ENCODE measurements at places on chromosomes 5 and 9.

GRCh38 chr5:128264564-128265360 lies 181.2 kb downstream of the SLC12A2 start:
- no peak for DNase-seq

DNA sequence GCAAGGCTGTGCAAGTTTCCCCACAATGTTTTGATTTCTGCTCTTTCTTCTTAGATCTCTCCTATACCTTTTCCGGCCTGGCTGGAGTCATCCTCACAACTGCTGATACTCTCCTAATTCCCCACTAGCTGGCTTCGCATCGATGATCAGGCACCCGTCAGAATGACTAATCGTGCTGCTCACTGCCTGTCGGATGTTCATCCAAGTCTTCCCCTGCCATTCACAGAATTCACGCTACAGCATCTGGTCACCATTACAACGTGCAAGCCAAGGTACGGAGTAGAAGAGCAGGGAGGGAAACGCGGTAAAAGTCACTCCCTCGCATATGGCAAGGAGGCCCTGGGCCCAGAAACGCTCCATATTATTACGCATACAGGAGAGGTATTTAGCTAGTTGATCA lies 35.1 kb downstream of the CDH10 start:
- no peak for DNase-seq

DNA sequence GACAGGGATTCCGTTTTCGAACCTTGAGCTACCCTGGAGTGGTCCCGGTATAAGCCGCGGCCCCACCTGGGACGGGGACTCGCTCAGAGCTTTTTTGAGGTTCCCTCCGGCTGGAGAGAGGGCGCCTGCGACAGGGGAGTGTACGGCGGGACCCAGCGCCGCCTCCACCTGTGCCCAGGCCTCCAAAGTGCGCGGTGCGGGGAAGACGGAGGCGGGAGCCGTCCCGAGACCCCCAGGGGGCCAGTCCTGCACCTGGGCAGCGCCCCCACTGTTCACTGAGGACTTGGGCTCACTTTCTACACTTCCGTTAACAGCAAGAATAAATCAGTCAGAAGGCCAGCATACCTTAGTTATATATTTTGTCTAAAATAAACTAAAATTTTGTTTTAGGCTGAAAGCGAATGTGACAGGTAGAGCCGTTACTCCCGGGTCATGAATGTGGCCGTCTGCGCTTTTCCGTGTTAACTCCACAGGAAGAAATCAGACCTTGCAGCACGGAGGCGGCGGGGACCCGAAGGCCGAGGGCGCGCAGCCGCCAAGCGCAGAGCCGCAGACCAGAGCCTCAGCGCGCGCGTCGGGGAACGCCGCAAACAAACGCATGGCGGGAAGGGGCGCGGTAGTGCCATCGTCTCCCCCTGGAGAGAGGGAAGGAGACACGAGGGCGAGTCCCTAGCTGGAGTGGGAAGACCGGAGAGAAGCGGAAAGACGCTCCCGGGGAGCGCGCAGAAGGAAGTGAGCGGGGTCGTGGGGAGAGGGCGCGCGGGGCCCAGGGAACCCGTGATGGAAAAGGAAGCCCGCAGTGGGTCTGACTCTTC lies 14.1 kb downstream of the TRIM7 start:
- peak; percentile 84 for DNase-seq

GRCh38 chr5:179504600-179505396 lies 45.6 kb upstream of the RUFY1 start:
- no peak for DNase-seq

DNA sequence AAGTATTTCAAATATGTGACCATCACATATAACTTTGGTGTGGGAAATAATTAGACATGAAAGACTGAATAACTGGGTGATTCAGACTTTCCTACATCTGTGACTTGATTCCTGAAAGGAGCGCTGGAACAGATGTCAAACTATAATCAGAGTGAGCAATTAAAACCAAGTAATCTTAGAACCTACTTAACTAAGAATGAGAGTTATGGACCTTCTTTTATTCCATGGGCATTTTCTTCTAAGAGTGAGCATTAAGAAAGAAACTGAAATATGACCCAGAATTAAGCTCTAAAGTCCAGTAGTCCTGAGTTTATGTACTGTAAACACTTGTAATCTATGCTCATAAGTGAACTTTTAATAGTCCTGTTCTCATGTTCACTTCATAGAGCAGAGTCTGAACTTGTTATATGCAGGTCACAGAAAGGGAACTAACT lies 68.4 kb downstream of the PAM start:
- DNase-seq: no peak

DNA sequence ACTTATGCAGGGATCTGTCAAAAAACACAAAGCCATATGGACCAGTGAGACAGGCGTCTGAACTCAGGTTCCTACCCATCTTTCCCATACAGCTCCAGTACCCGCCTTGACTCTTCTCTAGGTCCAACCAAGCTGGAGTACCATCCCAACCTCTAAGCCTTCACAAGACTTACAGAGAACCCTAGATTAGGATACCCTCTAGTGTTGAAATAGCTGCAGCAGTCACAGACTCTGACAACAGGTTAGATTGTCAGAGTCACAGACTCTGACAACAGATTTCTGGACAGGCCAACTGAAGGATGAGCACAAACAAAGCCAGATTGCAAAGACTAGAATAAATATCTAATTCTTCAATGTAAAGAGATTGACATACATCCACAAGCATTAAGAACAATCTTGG lies 266.1 kb downstream of the GRIA1 start:
- DNase-seq: no peak

DNA sequence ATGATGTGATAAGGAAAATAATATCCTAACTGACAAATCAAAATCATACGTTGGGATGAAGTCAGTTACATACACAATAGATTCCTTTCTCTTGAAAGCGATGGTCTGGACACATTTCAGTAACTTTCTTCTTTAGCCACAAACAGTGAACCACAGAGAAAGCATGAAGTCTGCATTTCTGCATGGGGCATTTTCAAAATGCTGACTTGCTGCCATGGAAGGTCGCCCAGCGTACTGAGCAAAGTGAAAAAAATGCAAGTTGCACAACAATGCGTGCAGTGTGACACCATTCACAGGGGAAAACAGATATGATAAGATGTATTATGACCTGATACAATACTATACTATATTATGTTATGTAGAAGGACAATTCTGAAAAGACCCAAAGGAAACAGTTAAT lies 146.3 kb downstream of the SNX18 start:
- no peak for DNase-seq

DNA sequence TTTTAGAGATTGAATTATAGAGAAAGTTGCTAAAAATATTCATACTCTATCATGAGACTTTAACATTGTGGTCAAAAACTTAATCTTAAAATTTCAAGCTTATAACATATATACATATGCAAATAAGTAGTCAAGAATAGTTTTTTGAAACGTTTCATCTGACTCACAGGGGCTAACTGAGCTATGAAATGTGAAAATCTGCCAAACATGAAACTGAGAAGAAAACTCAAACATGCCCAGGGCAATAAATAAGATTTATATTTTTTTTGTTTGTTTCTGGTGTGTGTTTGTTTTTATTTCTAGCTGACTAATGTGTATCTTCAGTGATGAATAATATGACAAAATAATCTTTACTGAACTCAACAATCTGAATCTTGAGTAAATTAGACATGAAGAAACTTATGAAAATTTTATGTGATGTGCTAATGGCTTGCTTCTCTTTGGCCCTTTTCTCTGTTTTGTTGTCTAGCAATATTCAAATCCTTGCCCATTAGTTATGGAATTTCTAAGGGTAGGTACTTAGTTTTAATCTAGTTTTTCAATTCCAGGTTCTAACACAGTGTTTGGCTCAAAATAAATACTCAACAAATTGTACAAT lies 99.9 kb downstream of the FAM174A start:
- no peak for DNase-seq

GRCh38 chr9:135826188-135826545 lies 81.2 kb downstream of the CAMSAP1 start:
- no peak for DNase-seq

DNA sequence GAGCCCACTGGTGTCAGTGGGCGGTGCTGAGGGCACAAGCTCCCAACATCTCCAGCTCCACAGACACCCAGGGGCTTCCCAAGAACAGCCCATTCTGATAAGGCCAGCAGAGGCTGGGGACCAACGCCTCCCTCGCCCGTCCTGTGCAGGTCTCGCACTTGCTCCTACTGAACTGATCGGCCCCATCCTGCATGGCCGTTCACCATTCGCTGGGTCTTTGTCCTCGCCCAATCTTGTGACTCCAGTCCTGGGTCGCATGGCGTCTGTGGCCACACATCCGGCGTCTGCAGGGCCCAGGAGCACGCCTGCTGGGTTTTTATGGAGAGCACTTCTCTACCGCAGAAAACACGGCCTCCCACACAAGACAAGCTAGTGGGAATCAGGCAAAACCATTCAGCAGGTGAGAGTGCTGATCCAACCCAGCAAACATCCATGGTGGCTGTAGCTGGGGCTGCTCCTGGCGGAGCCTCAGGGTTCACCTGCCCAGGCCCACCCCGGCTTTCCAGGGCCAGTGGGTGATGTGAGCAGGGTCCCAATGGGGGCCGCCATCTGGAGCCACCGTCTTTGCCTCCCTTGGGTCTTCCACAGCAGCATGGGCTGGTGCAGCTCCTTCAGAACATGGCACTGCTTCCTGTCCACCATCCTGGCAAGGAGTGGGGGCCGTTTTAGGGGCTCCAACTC lies 7.4 kb downstream of the LRRC14B start:
- DNase-seq: no peak

DNA sequence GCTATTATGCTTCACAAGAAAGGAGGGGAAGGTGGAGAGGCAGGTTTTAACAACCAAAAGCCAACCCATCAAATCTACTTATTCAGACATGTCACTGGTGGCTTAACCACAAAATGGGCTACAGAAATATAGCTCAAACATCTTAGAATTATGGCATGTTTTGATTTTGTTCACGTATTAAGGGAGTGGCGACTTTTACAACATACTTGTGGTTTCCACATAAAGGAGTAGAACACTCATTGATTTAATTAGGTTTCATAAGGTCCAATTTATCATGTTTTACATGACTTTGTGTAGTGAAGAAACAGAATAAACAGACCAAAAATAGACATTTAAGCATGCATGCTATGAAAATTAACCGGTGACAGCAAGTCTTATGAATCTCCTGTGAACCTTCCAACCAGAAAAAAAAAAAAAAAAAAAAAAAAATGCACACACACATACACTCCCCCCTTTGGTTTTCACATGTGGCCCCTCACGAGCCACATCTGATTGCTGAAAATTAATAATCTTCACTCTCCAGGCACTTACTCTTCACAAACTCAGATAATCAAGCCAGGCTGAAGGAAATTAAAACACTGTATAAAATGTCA lies 5.4 kb downstream of the ZNF608 start:
- peak; percentile 65 for DNase-seq

- DNase-seq: no peak
These were observed 41.6 kb downstream of the RNF38 start for GRCh38 chr9:36358486-36358885.

DNA sequence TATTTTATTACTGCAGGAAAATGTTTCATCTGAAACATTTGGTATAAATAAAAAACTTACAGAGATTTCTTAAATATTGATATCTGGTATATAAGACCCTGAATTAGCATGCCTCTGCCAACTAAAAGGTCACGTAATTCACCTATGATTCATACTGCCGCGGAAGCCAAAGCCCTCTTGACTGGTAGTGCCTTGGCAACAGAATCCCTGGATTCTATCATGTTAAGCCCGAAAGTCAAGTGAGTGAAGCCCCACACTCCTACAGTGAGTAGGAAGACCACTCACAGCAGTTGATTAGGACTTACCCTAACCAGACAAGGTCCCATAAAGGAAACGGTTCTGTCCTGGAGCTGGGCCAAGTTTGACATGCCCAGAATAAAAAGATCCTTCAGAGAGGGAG lies 175.6 kb upstream of the NREP start:
- DNase-seq: no peak

DNA sequence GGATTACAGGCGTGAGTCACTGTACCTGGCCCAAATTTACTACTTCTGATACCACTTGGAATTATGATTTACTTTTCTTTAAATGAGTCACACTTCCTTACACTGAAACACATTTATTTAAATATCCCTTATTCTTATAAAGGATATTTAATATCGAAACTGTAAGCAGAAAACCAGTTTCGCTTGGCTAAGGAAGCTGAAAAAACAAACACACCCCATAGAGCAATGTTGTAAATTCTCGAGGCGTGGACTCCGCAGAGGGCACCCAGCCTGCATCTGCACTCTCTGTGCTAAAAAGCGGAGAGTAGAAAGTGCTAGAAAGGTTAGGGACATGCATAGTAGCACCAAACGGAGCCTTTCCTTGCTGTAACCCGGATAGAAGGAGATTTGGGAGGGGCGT lies 86.5 kb downstream of the HMCN2 start:
- DNase-seq: peak; percentile 33

- DNase-seq: no peak
These were observed 72.2 kb downstream of the ATG10 start for GRCh38 chr5:82044010-82044409.

GRCh38 chr5:74304536-74304935 lies 336.0 kb downstream of the ENC1 start:
- no peak for DNase-seq

GRCh38 chr5:5042806-5043205 lies 97.3 kb upstream of the ADAMTS16 start:
- no peak for DNase-seq

DNA sequence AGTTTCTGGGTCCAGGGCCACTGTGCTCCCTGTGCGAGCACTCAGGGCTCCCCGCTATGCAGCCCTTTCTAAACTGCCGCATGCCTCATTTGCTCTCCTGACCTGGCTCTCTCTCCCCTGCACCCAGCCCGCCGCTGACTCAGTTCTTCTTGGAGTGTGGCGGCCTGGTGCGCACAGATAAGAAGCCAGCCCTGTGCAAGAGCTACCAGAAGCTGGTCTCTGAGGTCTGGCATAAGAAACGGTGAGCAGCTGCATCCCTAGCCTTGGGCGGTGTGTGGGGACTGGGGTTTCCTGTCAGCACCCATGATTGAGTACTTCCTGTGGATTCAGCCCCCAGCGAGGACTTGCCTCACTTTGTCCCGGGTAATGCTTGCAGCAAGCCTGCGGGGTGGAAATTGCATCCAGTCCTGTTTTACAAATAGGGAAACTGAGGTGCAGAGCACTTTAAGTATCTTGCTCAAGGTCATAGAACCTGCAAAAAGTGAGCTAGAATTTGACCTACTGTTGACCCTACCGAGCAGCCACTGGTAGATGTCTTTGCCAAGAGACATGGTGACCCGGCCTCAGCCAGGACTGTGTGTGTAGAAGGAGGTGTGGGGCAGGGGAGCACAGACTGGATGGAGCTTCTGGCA lies 27.9 kb downstream of the USP20 start:
- no peak for DNase-seq

DNA sequence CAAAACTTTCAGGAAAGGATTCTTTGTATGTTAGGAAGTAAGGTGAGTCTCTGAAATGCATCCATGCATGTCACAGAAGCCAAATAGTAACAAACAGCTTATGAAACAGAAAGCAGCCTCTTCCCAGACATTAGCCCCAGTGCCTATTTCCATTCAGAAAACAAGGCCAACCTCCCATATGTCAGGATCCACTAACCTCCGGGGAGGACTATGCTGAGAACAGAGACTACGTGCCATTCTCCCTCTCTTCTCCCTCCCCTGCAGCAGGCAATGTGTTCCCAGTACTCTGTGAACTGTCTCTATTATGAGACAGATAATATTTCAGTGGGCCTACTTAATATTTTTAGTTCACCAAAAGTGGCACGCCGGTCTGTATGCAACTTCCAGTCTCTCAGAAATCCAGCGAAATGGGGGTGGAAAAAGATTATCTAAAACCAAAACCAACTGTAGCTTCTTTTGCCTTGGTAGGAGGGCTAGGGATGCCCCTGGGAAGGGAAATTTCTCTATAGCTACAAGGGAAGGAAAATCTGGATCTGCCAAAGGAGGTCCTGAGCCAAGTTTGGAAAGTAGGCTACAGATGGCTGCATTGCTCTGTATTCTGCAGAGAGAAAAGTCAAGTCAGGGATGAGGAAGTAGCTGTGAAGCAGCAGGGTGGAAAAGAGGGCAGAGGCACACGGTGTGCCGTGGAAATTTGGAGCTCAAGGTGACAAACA lies 42.0 kb downstream of the VLDLR start:
- DNase-seq: no peak
